ENCODE measurements at places on chromosomes 7 and 10.

- no peak for DNase-seq
These were observed 1.4 kb upstream of the NKX1-2 start for GRCh38 chr10:124451276-124451675.

GRCh38 chr7:2211259-2211880 lies 21.4 kb downstream of the MAD1L1 start:
- DNase-seq = no peak

- peak; percentile 58 for DNase-seq
These were observed 77.9 kb downstream of the SNX10 start for GRCh38 chr7:26369593-26369992.

- DNase-seq = no peak
These were observed 34.4 kb downstream of the DLG5 start for GRCh38 chr10:77892021-77892739.

- DNase-seq = no peak
These were observed 32.6 kb upstream of the UNCX start for GRCh38 chr7:1200045-1200444.

DNA sequence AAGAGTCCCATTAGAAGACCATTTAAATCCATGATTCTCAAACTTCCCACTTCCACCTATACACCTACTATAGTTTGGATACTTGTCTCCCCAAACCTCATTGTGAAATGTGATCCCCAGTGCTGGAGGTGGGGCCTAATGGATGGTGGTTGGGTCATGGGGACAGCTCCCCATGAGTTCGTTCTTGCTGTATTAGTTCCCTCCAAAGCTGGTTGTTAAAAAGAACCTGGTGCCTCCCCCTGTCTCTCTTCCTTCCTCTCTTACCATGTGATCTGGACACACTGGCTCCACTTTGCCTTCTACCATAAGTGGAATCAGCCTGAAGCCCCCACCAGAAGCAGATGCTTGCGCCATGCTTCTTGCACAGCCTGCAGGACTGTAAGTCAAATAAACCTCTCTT lies 53.9 kb downstream of the WIPF3 start:
- DNase-seq = no peak

- no peak for DNase-seq
These were observed 151.4 kb downstream of the COL28A1 start for GRCh38 chr7:7384228-7384627.

GRCh38 chr7:44652535-44652934 lies 46.1 kb downstream of the OGDH start:
- DNase-seq = no peak

DNA sequence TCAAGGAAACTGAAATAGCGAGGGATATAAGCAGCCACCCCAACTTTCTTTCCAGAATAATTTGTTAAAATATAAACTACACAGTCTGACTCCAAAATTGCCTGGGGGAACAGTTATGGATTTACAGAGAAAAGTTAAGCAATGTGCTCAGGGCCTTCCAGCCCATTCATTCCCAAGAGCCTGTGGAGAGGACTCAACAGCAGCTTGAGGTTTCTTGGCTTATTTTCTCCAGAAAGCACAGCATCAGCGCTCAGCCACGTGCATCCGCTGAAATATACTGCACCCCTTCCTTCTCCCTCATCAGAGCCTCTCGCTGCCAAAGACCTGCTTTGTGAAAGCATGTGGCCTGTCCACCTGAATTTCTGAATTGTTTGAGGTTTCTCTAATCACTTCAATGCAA lies 375.2 kb upstream of the VWC2 start:
- DNase-seq = no peak

DNA sequence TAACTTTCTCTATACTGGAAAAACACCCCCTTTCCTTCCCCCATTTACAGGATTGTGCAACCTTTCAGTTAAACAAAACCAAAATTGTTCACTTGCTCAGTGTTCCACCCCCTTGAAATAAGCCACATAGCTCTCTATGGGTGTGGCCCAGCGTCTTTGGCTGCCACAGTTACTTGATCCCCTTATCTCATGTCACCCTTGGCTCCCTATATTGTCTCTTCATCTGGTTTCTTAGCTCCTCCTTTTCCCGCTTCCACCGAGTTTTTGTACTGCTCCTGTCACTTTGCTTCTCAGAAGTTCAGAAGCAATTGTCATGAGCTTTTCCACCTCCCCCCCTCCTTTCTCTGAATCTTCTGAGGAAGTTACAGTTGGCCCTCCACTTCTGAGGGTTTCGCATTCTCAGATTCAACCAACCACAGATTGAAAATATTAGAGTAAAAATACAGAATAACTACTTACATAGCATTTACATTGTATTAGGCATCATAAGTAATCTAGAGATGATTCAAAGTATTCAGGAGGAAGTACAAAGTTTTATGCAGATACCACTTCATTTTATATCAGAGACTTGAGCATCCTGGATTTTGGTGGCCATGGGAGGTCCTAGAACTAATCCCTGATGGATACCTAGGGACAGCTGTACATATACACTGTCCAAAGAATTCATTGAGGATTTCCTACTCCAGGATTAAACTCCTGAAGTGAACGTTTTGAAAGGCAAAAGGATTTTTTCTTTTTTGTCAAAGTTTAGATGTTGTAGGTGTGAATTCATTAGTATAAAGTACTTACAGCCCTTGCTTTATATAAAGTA lies 60.4 kb downstream of the ADD3 start:
- DNase-seq = peak; percentile 29

DNA sequence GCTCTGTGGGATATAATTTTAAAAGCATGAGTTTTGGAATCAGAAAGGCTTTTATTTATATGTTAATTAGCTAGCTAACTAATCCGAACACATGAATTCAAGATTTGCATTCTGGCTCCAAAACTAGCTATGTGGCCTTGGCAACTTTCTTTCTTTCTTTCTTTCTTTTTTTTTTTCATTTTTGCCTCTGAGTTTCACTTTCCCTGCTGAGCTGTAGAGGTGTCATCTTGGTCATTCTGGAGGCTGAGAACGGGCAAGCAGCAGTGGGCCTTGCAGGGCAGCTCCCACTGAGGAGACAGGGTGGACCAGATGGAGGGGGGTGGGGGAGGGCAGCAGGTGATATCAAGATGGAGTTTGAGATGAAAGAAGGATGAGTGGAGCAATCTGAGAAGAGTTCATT lies 24.8 kb upstream of the SFMBT2 start:
- no peak for DNase-seq

DNA sequence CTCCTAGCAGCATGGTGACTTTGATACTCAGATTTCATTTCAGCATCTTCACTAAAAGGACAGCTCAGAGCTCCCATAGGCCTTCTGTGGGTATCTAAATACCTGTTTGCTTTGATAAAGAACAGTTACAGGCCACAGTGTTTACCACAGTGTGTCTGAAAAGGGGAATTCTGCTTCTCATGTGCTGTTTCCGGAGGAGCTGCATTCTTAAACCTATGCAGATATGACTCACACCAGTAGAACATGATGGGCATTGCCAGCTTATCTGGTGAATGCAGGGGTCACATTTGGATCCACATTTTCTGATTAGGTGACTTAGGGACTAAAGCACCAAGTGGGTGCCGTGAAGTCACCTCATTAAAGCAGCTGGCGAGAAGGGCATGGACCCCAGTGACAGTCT lies 52.6 kb downstream of the TRRAP start:
- no peak for DNase-seq

- no peak for DNase-seq
These were observed 241.4 kb upstream of the PODXL start for GRCh38 chr7:131797841-131798240.

DNA sequence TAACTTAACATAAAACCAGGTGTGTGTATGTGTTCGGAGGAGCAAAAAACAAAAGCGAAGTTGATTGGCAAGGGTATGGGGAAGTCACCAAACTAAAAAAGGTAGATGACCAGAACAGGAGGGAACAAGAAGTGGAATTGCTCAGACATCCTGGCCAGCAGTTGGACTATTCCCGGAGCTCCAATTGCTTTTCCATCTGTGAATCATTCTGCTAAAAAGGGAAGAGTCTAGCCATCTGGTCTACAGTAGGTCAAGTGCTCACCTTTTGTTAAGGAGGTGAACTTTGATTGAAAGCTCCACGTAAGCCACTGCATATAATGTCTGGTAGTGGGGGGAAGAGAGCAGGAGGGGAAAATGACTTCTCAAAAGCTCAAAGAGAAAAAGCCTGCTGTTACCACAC lies 50.0 kb upstream of the BET1 start:
- no peak for DNase-seq

GRCh38 chr10:93697207-93697606 lies 5.2 kb downstream of the FRA10AC1 start:
- DNase-seq = no peak

DNA sequence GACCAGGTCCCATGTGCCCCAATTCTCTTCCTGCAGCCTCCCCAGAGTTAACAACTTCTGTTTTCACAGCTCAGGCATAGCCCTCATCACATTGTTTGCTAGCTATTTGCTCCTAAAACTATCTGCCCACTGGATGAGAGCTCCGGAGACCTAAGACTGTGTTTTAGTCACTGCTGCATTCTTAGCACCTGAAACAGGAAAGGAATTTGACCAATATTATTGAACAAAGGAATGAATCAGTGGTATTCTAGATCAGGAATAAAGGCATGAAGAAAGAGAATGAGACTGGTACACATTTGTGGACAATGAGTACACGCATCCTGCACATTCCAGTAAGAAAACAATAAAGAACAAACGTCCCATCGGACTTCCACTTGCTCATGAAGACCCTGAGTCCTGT lies 54.8 kb downstream of the PPP1R17 start:
- DNase-seq = no peak

- no peak for DNase-seq
These were observed 15.6 kb upstream of the LRRC17 start for GRCh38 chr7:102897211-102897631.

GRCh38 chr7:157881048-157881771 lies 544.4 kb downstream of the DNAJB6 start:
- peak; percentile 64 for DNase-seq

DNA sequence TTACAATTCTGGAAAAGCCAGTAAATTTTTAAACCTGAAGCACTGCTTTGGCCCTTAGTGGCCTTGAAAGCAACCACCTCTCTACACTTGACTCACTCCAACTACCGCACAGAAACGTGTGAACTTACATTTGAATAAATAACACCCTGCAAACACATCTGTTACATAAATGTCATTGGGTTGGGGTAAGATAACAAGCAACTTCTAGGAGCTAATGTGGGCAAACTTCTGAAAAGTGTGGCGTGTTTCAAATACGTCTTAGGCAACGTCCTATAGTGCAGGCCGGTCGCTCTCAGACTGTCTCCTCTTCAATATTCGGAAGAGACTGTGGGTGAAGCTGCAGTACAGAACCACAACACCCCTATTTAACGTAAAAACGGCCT lies 474 bp downstream of the ORC5 start:
- no peak for DNase-seq

- no peak for DNase-seq
These were observed 248.1 kb downstream of the LRMDA start for GRCh38 chr10:75679536-75679935.

DNA sequence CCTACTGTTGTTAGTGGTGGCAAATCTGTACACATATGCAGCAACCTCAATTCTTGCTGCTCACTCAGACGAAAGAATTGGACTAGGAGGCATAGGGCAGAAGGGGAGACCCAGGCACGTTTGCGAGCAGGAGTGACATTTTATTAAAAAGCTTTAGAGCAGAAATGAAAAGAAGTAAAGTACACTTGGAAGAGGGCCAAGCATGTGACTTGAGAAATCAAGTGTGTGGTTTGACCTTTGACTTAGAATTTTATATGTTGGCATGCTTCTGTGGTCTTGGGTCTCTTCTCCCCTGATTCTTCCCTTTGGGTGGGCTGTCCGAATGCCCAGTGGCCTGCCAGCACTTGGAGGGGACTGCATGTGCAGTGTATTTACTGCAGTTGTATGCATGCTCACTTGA lies 205.5 kb upstream of the SEMA3D start:
- no peak for DNase-seq

DNA sequence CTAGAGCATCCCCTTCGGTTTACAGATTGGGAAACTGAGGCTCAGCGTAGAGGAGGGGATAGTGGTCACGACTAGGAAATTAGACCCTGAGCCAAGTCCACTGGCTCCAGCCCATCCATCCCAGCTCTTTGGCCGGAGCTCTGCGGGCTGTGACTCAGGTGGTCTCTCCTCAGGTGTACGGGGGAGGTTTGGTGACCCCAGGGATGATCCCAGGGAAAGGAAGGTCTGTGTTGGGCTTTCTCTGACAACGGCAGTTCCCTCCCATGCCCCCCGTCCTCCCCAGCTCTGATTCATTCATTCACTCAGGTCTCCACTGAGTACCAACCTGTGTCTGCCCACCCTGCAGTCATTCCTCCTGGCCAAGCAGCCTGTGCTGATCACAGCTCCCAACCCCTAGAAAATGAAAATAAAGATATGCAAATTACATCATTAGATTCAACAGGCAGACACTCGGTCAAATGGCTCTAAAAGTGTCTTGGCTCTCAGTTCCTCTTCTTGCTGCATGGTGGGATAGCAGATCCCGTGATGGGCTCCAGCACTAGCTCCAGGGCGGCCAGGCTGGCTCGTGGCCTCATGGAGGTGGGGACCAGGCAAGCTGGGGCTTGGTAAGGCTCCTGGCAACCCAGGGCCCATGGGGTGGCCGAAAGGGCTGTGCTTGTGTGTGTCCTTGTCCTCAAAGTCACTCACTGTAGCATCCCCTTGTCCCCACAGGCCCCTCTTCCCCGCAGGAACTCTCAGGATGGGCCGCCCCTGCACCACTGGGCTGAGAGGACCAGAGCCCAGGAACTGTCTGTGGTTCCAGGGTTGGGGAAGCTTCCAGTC lies 37.8 kb downstream of the CLRN3 start:
- peak; percentile 47 for DNase-seq

GRCh38 chr7:107495516-107495915 lies 25.7 kb downstream of the GPR22 start:
- no peak for DNase-seq

GRCh38 chr7:111708072-111708471 lies 145.8 kb upstream of the IMMP2L start:
- DNase-seq = no peak

- DNase-seq = peak; percentile 5
These were observed 10.6 kb upstream of the DNMBP start for GRCh38 chr10:100020142-100020885.

- DNase-seq = no peak
These were observed 38.1 kb downstream of the RELN start for GRCh38 chr7:103951311-103951710.

DNA sequence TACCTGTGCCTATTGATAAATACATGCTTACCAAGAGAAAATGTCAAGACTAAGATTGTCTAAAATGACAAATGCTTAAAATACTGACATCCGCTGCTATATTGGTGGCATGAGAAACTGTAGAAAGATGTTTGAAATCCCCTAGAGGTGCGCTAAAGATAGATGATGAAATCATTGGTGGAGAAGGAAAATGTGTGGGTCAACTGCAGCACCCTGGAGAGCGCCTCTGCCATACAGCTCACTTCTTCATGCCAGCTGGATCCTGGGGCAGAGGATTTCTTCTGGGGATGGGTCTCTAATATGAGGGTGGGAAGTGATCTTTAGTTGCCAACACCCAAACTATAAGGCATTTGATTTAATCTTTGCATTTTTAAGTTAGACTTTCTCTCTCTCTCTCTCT lies 680.4 kb upstream of the POM121L12 start:
- no peak for DNase-seq

GRCh38 chr7:34747867-34748727 lies 90.1 kb downstream of the NPSR1 start:
- DNase-seq = no peak
